ENCODE measurements at places on chromosomes 5 and 9.

- DNase-seq = no peak
These were observed 131.2 kb upstream of the IQGAP2 start for GRCh38 chr5:76271836-76272235.

DNA sequence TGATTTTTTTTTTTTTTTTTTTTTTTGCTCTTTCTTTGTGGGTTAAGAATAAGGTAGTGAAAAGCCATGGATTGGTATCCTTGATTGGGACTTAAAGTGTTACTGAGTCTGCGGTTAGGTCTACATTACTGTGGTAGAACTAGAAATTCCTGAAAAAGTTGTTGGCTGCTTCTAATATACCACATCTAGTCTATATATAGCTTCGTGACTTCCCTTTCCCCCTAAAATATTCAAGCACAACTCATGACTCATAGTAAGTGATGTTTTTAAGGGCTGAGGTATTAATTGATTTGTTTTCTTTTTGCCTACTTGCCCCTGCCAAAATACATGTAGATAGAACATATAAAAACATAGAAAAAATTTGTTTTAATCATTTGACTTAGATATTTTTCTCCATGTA, 247.6 kb downstream of the TMEM232 start:
- DNase-seq = no peak

DNA sequence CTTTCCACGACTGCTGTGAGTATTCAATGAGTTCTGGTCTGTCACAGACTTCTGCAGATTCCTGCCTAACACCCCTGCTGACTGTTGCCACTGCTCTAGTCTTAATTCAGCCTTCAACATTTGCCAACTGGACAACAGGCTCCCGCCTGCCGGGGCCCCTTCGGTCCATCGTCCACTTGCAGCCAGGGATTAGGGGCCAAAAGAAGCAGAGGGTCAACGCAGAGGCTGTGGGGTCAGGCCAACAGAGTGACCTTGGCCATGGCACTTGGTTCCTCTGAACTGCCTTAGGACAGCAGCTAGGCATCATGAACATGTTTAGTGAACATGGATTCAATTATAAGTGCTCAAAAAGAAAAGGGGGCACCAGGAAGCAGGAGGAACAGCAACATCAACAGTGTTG, 28.7 kb downstream of the MORN5 start:
- no peak for DNase-seq

DNA sequence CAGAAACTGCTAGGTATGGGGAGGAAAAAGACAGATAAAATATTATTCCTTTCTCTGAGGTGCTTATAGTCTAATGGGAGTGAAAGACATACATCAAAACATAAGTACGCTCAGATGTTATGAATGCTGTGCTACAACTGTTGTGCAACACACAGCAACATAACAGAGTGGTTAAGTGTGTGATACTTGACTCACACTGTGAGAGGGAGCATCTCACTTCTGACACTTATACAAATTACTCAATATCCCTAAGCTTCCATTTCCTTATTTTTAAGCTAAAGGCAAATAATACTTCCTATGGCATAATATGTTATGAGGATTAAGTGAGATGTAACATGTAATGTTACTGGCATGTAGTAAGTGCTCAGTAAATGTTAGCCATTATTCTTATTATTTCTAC, 110.6 kb upstream of the FER start:
- no peak for DNase-seq

GRCh38 chr9:8864545-8864896, 1064.9 kb upstream of the DMAC1 start:
- no peak for DNase-seq

GRCh38 chr5:167639273-167639672, 652.2 kb upstream of the WWC1 start:
- no peak for DNase-seq

DNA sequence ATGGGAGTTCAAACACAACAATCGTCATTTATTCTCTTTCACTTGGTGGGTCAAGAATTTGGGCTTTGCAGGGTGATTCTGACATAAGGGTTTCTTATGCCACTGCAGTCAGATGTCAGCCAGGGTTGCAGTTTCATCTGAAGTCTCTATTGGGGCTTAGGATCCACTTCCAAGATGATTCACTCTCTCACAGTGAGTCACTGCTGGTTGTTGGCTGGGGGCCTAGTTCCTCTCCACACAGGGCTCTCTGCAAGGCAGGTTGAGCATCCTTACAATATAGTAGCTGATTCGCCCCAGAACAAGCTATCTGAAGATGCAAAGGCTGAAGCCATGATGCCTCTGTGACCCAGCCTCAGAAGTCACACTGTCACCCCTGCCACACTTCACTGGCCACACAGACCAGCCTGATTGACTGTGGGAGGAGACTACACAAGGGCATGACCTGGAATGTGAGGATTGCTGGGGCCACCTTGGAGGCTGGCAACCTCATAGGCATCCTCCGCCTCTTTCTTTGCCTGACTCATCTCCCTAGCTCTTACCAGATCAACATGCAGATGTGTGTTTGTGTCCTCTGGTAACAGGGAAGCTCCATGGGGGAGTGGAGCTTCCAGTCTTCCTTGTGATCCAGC, 4.5 kb upstream of the CARD19 start:
- DNase-seq = peak; percentile 92

GRCh38 chr5:6827526-6828219, 114.4 kb downstream of the TENT4A start:
- peak; percentile 59 for DNase-seq

DNA sequence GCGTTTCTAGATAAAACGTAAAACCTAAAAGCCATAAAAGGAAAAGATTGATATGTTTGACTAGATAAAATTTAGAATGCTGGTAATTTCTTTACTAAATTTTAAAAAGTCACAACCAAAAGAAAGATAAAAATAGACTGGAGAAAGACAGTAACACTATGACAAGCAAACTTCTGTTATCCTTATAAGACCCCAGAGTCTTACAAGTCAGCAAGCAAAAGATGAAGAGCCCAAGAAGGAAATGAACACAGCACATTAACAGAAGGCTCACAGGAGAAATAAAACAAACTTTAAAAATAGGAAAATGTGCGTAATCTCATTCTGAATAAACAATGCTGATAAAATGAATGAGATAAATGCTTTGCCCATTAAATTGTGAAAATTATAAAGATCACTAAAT, 29.7 kb downstream of the IL7R start:
- no peak for DNase-seq

- DNase-seq = no peak
These were observed 36.3 kb downstream of the ADAMTS19 start for GRCh38 chr5:129496421-129496820.

DNA sequence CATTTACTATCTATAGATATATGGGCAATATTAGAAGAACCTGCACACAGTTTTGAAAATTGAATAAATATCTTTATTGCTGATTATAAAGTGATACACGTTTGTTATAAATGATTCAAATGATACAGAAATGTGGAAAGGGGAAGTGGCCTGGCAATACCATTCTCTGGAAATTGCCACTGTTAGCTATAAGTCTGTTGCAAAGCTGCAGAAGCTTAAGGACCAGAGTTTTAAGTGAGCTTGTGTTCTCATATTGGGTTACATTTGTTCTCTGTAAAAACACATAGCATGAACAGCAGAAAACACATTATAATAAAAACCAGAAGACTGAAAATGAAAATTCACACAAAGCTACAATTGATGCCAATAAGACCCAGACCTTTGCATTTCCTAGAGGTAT, 59.6 kb downstream of the RASGRF2 start:
- DNase-seq = no peak

DNA sequence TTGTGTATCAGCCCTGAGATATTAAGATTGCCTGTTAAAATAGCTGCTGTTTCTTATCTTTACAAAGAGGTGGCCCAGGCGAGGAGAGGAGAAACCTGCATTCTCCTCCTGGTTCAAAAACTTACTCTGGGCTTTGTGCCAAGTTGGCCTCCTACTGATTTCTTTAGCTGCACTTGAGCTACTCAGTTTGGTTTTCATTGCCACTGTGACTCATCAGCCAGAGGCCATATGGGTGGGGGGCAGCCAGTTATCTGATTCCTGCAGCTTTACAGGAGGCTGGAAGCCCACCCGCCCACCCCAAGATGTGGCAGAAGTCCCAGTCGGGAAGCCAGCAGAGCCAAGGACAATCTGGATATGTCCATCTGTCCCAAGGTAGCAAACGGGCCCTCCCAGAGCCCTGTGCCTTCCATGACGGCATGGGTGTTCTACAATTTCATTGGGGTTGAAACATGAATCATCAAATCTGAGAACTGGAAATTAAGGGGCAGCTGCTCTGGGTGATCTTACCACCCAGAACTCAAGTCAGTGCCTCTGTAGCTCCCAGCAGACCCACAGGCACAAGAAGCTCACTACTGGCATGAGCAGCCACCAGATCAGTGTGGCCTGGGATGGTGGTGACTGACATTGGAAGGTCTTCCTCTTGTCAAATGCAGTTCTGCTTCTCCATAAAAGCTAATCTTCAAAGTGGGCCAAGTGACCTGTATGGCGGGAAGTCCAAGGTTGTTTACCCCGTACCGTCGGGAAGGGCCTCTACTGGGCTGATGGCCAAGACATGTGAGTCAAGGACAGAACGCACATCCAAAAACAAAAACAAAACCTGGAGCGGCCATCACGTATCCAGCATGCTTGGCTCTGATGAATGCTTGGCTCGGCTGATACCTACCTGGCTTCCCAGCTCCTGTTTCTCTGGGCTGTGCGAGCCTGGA, 15.6 kb downstream of the FCN2 start:
- DNase-seq = no peak

GRCh38 chr9:92385001-92385400, 19.4 kb downstream of the OGN start:
- DNase-seq = no peak

- DNase-seq = no peak
These were observed 20.9 kb upstream of the ZBTB43 start for GRCh38 chr9:126783949-126784348.

DNA sequence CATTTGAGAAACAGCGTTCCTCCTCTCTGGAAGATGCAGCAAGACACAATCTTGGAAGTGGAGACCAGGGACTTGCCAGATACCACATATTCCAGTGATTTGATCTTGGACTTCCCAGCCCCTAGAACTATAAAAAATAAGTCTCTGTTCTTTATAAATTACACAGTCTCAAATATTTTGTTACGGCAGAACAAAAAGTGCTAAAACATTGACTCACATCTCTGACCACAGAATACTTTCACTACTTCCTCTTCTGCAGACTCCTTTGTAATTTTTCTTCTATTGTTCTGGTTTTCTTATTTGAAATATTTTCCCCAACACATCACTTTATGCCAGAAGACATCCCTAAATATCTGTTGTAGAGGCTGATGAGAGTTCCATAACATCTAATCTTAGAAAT, 706.1 kb upstream of the CDH18 start:
- DNase-seq = no peak

DNA sequence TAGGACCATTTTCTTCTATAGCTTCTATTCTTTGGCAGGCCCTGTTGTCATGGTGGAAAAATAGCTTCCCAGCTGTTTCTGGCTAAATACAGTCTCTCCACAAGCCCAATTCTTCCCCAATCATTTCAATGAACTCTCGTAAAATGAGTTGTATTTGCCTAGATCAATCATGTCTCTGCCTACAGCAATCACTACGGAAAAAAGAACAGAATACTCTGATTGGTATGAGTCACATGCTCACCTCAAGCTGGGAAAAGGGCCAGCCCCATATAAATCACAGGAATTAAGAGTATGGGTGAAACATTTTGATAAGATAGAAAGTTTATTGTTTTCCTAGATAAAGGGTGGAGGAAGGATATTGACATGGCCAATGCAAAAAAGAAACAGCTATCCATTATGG, 711.4 kb downstream of the EFNA5 start:
- no peak for DNase-seq

DNA sequence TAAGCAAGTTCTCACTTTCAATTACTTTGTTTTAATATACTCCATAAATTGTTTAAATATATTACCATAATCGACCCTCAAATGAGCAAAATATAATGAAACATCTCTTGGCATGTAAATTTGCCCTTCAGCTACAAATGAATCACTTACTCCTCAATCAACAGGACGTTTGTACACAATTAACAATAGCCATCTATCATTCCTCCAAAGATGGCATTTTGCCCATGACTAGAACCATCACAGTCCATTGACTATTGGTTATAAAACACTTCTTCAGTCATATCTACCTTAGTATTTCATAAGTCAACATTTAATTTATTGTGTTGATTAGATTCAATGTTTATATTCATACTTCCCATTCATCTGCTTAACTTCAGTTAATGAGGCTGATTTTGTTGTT, 127.2 kb downstream of the CTNND2 start:
- no peak for DNase-seq

DNA sequence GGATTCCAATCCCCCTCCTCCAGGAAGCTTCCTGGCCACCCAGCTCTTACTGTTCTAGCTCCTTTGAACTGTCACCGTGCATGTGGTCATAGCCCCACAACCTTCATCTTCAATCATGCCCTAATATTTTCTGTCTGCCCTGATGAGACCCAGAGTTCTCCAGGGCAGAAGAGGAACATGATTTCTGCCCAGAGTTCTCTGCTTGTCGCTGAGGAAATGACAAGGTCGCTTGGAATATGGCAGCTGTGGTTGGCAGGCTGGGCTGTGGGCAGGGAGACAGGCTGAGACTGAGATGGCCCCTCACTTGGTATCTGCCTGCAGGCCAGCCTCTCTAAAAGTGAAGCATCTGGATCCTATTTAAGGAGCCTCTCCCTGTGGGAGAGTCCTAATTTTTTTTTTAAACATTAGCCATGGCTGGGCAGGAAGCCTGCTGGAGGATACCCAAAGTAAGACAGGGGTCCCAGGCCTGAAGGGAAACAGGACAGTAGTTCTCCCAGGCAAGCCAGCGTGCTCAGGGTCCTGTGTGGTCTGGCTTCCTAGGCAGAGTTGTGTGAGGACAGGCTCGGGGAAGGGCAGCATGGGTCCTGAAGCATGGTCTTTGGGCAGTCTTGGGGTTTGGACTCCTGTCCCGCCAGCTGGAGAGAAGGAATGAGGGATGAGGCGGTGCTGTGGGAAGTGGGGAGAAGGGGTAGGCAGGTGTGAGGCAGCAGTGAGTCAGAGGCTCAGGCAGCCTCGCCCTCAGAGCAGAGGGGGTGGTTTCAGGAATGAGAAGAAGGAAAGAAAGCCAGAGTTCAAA, 242.1 kb downstream of the FSTL4 start:
- no peak for DNase-seq

GRCh38 chr5:88690409-88691229, 192.4 kb downstream of the MEF2C start:
- peak; percentile 77 for DNase-seq

- DNase-seq = no peak
These were observed 145.4 kb downstream of the GADD45G start for GRCh38 chr9:89750117-89750791.

- no peak for DNase-seq
These were observed 960.6 kb upstream of the DMAC1 start for GRCh38 chr9:8760000-8760767.
